SK-N-DZ (cell line): ENCODE measurements at places on chromosomes 2 and 18.

DNA sequence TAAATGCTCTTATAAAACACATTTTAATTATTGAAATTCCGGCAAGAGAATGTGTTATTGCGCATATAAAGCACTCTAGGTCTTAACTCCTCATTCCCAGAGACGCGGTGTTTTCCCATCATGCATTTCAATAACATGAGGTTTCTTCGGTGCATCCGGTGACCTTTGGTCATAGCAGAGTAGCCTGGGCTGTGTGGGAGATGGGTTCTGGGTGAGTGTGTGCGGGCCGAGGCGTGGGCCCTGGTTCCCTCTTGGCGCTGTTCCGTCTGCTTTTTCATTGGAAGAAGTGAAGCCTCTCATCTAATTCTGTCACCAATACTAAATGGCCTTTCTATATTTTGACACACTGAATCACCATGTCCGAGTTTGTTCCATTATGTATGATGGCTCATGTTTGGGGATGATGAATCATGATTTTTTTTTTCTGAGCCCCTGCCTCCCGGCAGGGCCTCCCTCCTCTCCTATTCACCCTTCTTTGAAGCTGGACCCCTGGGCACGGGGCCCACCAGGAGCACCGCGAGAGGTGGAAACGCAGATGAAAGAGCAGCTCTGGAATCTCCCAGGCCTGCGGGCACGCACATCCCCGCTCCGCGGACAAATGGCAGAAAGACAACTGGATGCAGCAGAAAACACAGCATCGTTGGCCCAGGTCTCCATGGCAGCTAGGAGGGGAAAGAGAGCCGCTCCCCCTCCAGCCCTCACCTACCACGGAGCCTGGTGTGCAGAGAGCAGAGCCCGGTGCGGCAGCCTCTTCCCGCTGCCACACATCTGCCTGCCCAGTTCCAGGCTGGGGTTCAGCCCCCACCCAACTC is 85.8 kb upstream of the HPCAL1 start:
- DNase-seq, result peak; percentile 29

GRCh38 chr2:138000796-138001195 is 36.5 kb downstream of the HNMT start:
- no peak for DNase-seq

GRCh38 chr2:112183327-112184025 is 45.3 kb downstream of the FBLN7 start:
- DNase-seq, result no peak

DNA sequence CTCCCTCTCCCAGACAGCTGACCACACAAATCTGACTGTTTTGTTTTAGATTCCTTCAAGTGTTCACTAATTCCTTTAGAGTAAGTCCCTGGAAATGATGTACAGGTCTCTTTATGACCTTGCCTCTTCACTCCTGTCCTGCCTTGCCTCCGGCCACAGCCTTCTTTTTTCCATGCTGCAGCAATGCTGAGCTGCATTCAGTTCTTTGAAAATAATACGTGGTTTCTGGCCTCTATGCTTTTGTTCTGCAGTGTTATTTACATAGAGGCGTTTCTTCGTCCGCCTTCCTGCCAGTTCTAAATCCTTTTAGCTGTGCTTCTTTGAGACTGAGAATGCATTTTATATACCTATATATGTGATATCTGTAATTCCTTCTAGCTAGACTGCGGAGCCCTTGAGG is 87.2 kb downstream of the PPP1R1C start:
- no peak for DNase-seq

GRCh38 chr2:167471734-167472133 is 583.5 kb downstream of the XIRP2 start:
- no peak for DNase-seq

DNA sequence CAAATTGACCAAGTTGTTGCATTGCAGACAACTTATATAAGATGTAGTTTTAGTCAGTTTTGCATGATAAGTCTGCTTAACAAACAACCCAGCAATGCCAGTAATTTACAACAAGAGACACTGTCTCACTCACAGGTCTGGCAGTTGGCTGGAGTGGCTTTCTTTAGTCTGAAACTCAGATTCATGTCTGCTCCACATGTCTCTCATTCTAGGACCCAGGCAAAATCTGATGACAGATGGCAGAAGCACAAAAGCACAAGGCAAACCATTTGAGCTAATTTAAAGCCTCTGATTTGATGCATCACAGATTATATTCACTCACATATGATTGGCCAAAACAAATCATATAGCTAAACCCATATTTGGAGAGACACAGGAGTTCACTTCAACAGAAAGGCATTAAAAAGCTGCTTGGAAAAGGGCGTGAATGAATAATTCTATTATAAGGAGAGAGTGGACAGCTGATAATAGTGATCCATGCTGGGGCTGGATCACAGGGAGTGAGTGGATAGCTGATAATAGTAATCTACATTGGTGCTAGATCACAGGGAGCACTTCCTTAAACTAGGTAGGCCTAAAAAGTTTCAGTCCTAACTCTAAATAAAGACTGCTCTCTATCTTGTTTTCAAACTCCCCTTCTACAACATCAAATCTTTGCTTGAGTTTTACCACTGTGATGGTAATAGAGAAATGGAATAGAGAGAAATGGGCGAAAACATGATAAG is 593.2 kb upstream of the ZNF804A start:
- DNase-seq, result peak; percentile 67

DNA sequence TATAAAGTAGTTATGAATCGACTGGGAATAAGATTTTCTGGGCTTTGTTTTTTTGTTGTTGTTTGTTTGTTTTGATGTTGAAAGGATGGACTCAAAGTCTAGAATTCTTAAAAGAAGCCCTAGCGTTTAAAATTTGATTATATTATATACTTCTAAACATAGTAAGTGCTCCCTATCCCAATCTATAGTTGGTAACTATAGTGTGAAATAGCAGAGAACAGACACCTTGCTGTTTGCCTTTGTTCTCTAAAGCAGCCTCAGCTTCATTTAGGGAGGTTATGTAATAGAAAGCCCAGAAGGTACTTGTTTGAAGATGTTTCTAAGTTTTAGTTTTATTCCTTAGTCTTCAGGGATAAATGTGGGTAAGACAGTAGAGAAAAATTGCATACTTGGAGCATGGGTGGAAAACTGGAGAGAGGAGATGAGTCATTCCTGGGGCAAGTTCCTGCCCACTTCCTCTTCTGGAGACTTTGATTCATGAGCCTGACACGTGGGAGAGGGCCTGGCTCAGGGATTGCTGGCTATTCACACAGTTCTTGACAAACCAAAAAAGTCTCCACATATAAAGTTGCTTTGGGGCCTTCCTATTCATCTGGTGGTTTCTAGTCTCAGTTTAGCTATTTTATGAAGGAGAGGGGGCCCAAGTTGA is 131.9 kb downstream of the MYO1B start:
- no peak for DNase-seq

GRCh38 chr2:88556026-88556425 is 71.2 kb downstream of the EIF2AK3 start:
- no peak for DNase-seq

DNA sequence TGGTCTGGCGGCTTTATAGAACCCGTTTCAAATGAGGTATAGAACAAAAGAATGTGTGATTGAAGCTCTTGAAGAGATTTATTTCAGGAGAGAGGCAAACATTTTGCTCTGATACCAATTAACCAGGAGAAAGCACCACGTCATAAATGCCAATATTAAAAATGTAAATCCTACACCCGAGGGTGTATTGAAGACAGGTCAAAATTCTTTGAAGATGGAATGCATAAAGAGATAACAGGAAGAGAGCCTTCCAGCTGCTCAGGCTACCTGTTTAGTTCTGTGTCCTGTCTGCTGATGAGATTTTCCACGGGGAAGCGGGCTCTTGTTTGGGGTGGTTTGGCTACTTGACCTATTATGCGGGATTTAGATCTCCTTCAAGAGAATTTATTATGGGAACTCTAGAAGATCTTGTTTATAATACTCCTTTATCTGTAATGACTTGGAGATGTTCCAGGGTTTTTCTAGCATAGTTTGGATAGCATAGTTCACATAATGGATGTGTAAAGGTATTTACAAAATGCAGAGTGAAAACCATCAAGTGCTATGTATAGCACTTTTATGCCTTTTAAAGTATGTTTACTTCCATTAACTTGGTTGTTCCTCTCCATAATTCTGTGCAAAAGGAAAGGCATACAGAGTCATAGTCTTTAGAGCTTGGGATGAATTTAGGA is 204.5 kb upstream of the SPRED2 start:
- DNase-seq, result no peak

- DNase-seq, result no peak
Observed at GRCh38 chr2:176872406-176872805, 340.2 kb upstream of the HNRNPA3 start.

DNA sequence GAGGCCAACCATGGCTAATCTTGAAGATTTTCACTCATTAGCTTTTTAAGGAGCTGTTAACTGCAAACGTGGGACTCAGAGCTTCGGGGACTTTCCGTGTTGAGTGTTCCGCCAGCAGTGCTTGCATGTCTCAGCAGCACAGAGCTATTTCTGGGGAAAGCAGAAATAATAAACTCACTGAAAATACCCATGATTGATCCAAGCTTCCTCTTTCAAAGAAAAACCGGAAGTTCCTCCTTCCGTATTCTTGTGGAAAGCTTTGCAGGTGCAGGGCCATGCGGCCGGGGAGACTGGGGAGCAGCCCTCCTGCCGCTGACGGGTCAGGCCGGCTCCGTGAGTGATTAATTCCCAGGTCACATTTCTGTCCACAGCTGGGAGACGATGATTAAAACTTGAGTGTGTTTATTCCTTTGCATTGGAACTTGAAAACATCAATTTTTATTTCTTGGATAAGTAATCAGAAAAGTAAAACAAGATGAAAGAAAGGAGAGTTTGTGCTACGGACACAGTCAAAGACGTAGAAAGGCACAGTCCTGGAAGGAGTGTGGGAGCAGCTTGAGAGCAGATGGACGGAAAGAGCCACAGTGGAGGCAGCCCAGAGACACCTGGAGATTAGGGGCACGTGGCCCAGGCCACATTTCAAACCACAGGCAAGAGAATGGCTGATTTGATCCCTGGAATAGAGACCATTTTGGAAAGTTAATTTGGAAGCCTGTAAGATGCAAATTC is 54.2 kb upstream of the CTDP1 start:
- no peak for DNase-seq

- no peak for DNase-seq
Observed at GRCh38 chr18:61471541-61471940, 138.3 kb downstream of the CDH20 start.

GRCh38 chr2:100513650-100514049 is 43.4 kb downstream of the NMS start:
- no peak for DNase-seq

DNA sequence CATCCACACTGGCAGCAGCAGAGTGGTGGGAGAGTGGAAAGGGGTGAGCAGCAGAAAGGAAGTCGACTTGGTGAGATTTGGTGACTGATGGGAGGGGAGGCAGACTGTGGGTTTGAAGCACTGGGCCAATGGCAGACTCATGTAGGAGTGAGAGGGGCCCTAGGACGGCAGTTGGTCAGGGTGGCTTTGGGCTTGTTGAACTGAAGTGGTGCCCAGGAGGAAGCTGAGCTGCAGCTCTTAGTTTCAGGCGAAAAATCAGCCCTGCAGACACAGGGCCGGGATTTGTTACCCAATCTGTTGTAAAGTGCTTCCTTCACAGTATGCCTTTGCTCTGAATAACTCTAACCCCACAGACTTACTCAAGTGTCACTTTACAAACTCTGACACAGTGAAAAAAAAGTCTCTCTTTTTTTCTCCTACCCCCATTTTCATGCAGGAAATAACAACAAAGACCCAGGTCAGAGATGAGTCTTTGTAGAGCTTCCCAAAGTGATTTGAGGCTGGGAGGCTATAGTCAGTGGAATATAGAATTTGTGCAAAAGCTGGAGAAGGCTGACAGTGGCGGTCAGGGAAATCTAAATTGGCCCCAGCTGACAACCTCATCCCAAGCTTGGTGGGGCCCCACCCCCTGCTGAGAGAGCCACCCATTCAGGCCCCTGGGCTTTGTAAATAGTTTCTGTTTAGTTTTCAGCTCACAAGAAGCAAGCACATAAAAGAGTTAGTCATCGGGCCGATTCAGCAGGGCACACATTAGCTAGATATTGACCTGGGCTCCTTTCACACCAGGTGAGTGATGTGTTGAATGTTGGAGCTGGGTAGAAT is 226.9 kb downstream of the VAPA start:
- DNase-seq, result no peak

DNA sequence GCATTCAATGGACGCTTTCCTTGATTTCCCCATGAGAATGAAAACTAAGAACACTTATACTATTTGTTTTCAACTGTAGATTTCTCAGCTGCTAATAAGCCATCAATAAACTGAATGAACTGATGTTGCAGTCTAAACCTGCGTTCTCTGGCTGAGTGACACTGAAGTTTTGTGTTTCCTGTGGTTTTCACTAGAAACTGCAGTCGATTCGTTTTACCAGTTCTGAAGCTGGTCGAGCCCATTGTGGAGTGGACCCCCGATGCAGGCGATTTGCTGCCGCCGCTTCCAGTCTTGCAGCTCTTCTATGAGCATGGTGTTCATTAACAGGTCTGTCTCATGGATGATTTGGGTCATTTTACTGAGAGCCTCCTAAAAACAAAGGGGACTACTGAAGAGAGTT is 50.6 kb upstream of the STAT1 start:
- no peak for DNase-seq

GRCh38 chr2:240501531-240501991 is 56.2 kb downstream of the ANKMY1 start:
- DNase-seq, result no peak

DNA sequence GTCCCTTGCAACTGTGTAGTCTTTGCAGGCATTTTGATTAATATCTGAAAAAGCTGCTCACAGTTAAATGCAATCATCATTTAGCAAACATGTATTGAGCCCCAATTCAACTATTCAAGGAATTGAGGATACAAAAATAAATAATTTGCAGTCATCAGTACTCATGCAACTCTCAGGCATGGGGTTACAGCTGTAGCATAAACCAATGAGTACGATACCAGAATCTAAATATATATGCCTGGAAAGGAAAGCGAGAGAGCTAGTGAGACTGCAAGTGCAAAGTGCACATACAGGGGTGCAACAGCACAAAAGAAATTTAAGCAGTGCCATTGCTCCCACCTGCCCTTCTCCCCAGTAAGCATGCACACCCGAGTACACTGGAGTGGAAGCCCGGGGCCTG is 216.4 kb downstream of the AFF3 start:
- no peak for DNase-seq

- DNase-seq, result no peak
Observed at GRCh38 chr2:19543663-19544383, 185.4 kb upstream of the OSR1 start.

GRCh38 chr18:6382963-6383362 is 31.7 kb downstream of the L3MBTL4 start:
- DNase-seq, result no peak

GRCh38 chr18:57998461-57998860 is 45.6 kb upstream of the NEDD4L start:
- no peak for DNase-seq

DNA sequence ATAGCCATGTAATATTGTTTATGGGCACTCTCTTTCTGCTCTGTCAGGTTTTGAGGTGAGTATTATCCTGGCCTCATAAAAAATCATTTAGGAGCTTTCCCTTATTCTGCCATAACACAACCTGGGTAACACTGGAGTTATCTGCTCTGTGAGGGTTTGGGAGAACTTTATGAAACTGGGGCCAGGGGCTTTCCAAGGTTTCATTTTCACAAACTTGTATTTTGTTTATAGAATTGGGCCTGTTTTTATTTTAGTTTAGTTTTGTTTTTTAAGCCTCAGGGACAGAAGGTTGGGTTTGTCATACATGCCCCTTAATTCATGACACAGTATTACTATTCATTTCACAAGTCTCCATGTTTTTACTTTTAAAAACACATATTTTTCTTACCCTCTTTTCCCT is 83.5 kb downstream of the IRS1 start:
- no peak for DNase-seq

GRCh38 chr2:64362562-64363026 is 91.4 kb upstream of the LGALSL start:
- DNase-seq, result no peak
